Calu3 (cell line): ENCODE measurements at places on chromosomes 1 and 21. TPM values are rescaled to one million over a fixed set of nuclear protein-coding genes. Genes with fewer than 3 reads are reported as not detected.

The RPTN gene
- not detected in 2 replicates for total RNA-seq

The NRAS gene
- total RNA-seq: 29.1 and 29.4 TPM in 2 replicates

The ASB17 gene
- total RNA-seq: not detected in 2 replicates

The TLCD4 gene
- total RNA-seq: 34.7 and 52.1 TPM in 2 replicates

The CD5L gene
- total RNA-seq: not detected in 2 replicates

The BRDT gene
- not detected in 2 replicates for total RNA-seq

The GOLPH3L gene
- 64.7 and 71.6 TPM in 2 replicates for total RNA-seq

The TAS1R3 gene
- total RNA-seq: 0.24 and 0.42 TPM in 2 replicates

The PGLYRP3 gene
- total RNA-seq: not detected in 2 replicates

The LAMTOR5 gene
- 85.6 and 87.4 TPM in 2 replicates for total RNA-seq

- DNase-seq: no peak
- H3K27ac ChIP-seq: no peak overlapping the region
- no peak overlapping the region for H3K4me3 ChIP-seq
- peaks cover 11% of the 10 kb centered on the region for H3K27me3 ChIP-seq
Observed at GRCh38 chr1:240014051-240014450, 77.6 kb upstream of the FMN2 start.

- no peak overlapping the region for H3K27ac ChIP-seq
- no peak for DNase-seq
- H3K4me1 ChIP-seq: peaks cover 39% of the 10 kb centered on the region
- no peaks in the 10 kb centered on the region for H3K27me3 ChIP-seq
- H3K4me3 ChIP-seq: no peak overlapping the region
- peaks cover 5% of the 10 kb centered on the region for H3K36me3 ChIP-seq
Observed at GRCh38 chr1:94309829-94310569, 72.6 kb upstream of the ARHGAP29 start.

GRCh38 chr1:154199563-154199879, 6.6 kb downstream of the CFAP141 start:
- H3K4me1 ChIP-seq: no peaks in the 10 kb centered on the region
- H3K36me3 ChIP-seq: peaks cover 2% of the 10 kb centered on the region
- H3K27me3 ChIP-seq: peaks cover 15% of the 10 kb centered on the region
- H3K27ac ChIP-seq: no peak overlapping the region

DNA sequence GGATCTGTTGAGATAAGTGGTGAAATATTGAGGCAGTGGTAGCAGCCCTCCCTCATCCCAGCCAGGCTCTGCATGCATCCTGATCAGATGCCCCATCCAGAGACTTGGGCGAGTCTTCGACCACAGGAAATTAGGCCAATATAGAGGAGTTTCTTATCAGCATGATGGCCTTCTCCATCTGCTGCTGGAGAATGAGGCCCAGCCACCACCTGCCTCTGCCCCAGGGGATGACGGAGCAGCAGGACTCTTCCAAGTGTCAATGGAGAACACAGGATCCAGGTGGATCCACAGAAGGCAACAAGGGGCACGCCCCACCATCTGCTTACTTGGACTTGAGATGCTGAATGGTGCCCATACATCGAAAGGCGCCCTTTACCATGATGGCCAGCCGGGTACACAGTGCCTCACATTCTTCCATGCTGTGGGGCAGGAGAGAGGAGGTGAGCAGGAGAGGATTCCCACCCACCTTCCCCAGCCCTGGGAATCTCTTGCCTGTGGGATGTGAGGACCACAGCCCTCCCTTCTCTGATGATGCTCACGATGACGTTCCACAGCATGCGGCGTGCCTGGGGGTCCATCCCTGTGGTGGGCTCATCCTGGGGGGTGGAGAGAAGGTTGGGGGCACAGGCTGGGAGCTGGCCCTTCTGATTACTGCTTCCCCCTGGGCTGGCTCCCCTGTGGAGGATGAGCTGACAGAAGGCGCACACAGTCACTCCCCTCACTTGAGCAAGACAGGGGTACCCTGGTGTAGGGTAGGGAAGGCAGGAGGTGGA, 91.5 kb upstream of the GCLM start:
- H3K27ac ChIP-seq: no peak overlapping the region
- peaks cover 37% of the 10 kb centered on the region for H3K27me3 ChIP-seq
- H3K4me3 ChIP-seq: no peak overlapping the region
- DNase-seq: no peak
- no peaks in the 10 kb centered on the region for H3K4me1 ChIP-seq
- H3K36me3 ChIP-seq: no peaks in the 10 kb centered on the region

DNA sequence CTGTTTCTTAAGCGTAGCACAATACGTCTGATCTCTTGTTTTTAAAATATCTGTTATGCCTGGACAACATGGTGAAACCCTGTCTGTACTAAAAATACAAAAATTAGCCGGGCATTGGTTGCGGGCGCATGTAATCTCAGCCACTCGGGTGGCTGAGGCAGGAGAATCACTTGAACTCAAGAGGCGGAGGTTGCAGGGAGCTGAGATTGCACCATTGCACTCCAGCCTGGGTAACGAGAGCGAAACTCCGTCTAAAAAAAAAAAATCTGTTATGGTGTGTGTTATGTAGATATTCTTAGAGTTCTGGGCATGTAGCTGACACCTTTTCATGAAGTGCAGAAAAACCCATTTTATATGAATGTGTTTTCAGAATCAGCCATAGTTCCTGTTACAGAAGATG, 38.2 kb downstream of the RABGAP1L start:
- H3K27ac ChIP-seq: no peak overlapping the region
- H3K4me3 ChIP-seq: no peak overlapping the region
- no peak for DNase-seq
- no peaks in the 10 kb centered on the region for H3K27me3 ChIP-seq
- H3K36me3 ChIP-seq: no peaks in the 10 kb centered on the region

- DNase-seq: no peak
- H3K27me3 ChIP-seq: no peaks in the 10 kb centered on the region
Observed at GRCh38 chr1:44572572-44572879, 101.8 kb downstream of the TMEM53 start.

- no peak overlapping the region for H3K4me3 ChIP-seq
- no peak for DNase-seq
Observed at GRCh38 chr1:51264451-51264850, 28.4 kb downstream of the RNF11 start.

GRCh38 chr1:200081151-200081968, 53.9 kb downstream of the NR5A2 start:
- no peak overlapping the region for H3K27ac ChIP-seq
- no peak overlapping the region for H3K4me3 ChIP-seq
- no peaks in the 10 kb centered on the region for H3K36me3 ChIP-seq
- peaks cover 20% of the 10 kb centered on the region for H3K4me1 ChIP-seq
- no peaks in the 10 kb centered on the region for H3K27me3 ChIP-seq

- no peak overlapping the region for H3K27ac ChIP-seq
- peaks cover 50% of the 10 kb centered on the region for H3K27me3 ChIP-seq
- H3K36me3 ChIP-seq: no peaks in the 10 kb centered on the region
- H3K4me1 ChIP-seq: no peaks in the 10 kb centered on the region
- H3K4me3 ChIP-seq: no peak overlapping the region
Observed at GRCh38 chr1:3240524-3241235, 171.7 kb downstream of the PRDM16 start.

DNA sequence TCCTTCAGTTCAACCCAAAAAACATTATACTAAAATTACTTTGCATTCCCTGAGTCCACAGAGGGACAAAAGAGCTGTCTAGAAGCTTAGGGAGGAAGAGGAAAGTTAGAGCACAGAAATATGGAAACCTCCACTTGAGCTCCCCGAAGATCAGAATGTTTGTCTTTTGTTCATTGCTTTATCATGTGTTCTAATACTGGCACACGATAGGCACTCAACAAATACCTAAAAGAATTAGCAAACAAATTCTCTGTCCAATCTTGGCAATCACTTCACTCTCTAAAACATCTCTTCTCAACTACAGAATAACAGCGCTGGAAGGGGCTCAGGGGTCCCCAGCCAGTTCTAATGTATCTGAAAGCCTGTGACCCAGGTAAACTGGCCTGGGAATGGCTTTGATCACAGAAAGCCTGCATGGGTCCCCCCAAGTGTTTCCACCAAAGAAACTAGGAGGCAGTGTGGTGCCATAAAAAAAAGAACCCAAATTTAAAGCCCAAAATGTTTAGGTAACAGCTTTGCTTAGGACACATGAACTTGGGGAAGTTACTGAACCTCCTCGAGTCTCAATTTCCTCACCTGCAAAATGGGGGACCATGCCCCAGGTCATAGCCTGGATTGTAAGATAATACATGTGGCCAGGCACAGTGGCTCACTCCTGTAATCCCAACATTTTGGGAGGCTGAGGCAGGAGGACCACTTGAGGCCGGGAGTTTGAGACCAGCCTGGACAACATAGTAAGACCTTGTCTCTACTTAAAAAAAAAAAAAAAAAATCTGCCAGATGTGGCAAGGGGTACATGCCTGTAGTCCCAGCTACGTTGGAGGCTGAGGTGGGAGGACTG, 45.8 kb downstream of the SSBP3 start:
- DNase-seq: no peak
- H3K4me3 ChIP-seq: no peak overlapping the region
- no peaks in the 10 kb centered on the region for H3K27me3 ChIP-seq
- H3K27ac ChIP-seq: no peak overlapping the region
- no peaks in the 10 kb centered on the region for H3K36me3 ChIP-seq

- peaks cover 10% of the 10 kb centered on the region for H3K36me3 ChIP-seq
- peak overlapping the region; percentile 7 for H3K27ac ChIP-seq
- DNase-seq: no peak
- no peaks in the 10 kb centered on the region for H3K27me3 ChIP-seq
- H3K4me1 ChIP-seq: no peaks in the 10 kb centered on the region
Observed at GRCh38 chr1:29249951-29250581, 13.7 kb downstream of the PTPRU start.

GRCh38 chr21:17454315-17455027, 58.4 kb upstream of the CXADR start:
- H3K4me1 ChIP-seq: peaks cover 9% of the 10 kb centered on the region
- H3K36me3 ChIP-seq: no peaks in the 10 kb centered on the region

DNA sequence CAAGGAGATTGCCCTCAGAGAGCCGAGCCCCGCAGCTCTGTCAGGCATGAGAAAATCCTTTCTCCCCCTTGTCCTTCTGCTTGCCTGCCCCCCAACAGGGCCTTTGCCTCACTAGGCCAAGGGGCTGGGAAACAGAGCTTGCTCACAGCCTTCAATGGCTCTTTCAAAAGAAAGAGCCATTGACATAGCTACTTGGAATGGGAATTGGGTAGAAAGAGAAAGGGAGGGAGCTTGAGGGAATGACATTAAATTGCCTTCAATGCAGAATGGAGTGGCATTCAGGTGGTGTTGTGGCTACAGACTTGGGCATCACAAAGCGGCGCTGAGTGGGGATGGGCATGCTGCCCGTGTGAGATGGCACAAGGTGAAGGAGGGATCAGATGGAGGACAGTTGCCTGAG, 13.2 kb downstream of the SYT11 start:
- H3K4me1 ChIP-seq: no peaks in the 10 kb centered on the region
- H3K36me3 ChIP-seq: peaks cover 4% of the 10 kb centered on the region
- no peak overlapping the region for H3K4me3 ChIP-seq
- peaks cover 43% of the 10 kb centered on the region for H3K27me3 ChIP-seq

DNA sequence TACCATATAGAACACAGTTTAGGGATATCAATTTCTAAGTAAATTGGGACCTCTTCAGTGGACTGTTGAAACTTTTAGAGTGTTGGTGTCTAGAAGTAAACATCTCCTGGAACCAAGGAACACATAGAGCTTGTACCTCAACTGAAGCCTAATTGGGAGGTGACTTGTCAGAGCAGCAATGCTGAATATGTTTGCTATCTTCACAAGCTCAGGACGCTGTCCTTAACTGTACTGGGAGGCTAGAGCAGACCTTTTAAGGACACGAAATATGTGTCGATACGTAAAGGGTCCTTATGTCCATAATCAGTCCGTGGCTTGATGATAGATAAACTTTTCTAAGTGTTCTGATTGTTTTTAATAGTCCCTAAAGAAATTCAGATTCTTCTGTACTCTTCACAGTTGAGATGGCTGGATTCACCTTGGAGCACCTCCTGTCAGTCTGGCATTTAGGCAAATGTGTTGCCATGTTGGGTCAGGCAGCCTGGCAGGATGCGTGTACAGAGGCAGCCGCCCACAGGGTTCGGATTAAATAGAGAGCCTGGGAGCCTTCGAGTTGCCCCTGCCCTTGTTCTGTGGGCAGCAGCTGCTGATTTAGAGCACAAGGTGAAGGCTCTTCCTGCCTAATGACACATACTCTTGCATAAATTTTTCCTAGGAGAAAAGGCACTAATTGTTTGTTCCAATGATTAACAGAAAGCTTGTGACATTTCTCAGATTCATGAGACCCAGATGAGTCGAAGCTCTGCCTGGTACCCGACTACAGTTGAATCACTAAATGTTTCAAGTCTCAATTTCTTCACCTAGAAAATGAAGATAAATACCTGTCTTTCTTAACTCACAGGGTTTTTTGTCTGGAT, 3.6 kb downstream of the ACTN2 start:
- no peak overlapping the region for H3K4me3 ChIP-seq
- H3K27me3 ChIP-seq: peaks cover 9% of the 10 kb centered on the region
- H3K36me3 ChIP-seq: no peaks in the 10 kb centered on the region
- H3K4me1 ChIP-seq: no peaks in the 10 kb centered on the region
- DNase-seq: no peak

GRCh38 chr1:164061528-164061927, 497.5 kb upstream of the PBX1 start:
- H3K27ac ChIP-seq: no peak overlapping the region
- H3K4me1 ChIP-seq: no peaks in the 10 kb centered on the region
- no peaks in the 10 kb centered on the region for H3K27me3 ChIP-seq
- no peak for DNase-seq
- H3K36me3 ChIP-seq: no peaks in the 10 kb centered on the region

DNA sequence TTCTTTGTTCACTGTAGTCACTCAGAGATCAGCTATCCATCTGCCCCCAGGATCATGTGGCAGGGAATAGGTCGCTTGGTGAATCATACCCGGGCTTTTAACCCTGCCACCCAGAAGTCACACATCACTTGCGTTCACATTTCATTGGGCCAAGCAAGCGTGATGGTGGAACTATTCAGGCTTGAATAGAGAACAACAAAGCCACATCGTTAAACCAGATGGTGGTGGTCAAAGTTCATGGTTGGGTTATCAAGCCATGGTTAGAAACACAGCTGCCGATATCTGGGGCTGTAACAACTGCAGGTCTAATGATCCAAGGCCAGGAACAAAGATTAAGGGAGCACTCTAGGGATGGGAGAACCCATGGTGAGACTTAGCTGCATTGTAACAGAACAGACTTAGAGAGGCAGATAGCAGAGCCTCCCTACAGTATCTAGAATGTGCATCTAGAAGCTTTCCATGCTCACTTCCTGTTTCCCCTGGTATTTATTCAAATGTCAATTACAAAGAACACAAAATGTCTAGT, 40.0 kb upstream of the PTPRC start:
- H3K4me3 ChIP-seq: no peak overlapping the region
- no peak overlapping the region for H3K27ac ChIP-seq
- H3K36me3 ChIP-seq: peaks cover 7% of the 10 kb centered on the region
- no peak for DNase-seq
- no peaks in the 10 kb centered on the region for H3K27me3 ChIP-seq

DNA sequence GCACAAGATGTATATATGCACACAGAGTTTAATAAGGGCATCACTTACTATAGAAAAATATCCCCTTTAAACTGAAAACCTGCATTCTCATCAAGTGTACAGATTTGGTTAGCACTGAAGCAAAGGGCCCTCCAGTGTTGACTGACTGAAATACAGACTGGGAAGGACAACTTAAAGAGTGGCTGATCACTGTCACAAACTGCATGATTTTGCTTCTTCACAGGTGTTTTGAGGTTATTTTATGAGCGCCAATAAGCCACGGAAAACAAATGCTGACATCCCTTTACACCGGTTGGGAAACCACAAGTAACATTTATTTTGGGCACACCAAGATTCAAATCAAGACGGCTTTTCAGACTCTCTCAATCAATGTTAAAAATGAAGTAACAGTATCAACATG, 30.9 kb upstream of the RAP1GAP start:
- no peaks in the 10 kb centered on the region for H3K27me3 ChIP-seq
- no peak overlapping the region for H3K27ac ChIP-seq
- no peak overlapping the region for H3K4me3 ChIP-seq
- H3K36me3 ChIP-seq: peaks cover 24% of the 10 kb centered on the region
- no peak for DNase-seq
- H3K4me1 ChIP-seq: no peaks in the 10 kb centered on the region
